ENCODE measurements at places on chromosomes 11 and 22.

DNA sequence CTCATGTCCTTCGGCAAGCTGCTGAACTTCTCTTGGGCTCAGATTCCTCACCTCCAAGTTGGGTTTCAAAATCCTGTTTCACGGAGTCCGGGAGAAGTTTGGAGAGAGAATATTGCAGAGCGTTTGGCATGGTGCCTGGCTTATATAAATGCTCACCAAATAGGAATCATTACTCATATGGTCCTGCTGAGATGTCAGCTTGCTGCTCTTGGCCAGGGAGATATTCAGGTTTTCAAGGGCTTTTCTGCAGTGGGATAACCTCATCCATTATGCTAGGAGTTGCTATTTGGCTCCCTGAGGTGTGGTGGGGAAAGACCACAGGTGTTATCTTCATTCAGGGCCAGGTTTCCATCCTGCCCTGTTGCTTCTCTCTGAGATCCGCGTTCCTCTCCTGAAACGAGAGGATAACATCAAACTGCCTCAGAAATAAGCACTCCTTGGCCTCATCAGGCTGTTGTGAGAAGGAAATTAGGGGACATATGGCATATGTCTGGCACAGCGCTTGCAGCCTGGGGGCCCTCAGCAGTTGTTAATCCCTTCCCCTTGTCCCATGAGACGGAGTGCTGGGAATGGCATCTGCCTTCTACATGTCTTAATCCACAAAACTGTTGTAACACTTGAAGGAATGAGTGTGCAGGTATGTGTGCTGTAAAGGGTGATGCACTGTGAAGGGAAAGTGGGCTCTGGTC, 29.9 kb upstream of the ACER3 start:
- peak; percentile 94 for DNase-seq

- no peak for DNase-seq
Measured at GRCh38 chr11:15159085-15159484, 44.4 kb downstream of the INSC start.

- DNase-seq: no peak
Measured at GRCh38 chr22:40975366-40975765, 24.2 kb downstream of the RBX1 start.

GRCh38 chr11:128627666-128628324, 40.4 kb upstream of the ETS1 start:
- DNase-seq: no peak

- DNase-seq: no peak
Measured at GRCh38 chr22:37213941-37214730, 1.9 kb upstream of the SSTR3 start.

GRCh38 chr11:19241260-19242178, 774 bp upstream of the E2F8 start:
- DNase-seq: no peak

GRCh38 chr11:116631201-116631600, 141.6 kb downstream of the BUD13 start:
- no peak for DNase-seq

DNA sequence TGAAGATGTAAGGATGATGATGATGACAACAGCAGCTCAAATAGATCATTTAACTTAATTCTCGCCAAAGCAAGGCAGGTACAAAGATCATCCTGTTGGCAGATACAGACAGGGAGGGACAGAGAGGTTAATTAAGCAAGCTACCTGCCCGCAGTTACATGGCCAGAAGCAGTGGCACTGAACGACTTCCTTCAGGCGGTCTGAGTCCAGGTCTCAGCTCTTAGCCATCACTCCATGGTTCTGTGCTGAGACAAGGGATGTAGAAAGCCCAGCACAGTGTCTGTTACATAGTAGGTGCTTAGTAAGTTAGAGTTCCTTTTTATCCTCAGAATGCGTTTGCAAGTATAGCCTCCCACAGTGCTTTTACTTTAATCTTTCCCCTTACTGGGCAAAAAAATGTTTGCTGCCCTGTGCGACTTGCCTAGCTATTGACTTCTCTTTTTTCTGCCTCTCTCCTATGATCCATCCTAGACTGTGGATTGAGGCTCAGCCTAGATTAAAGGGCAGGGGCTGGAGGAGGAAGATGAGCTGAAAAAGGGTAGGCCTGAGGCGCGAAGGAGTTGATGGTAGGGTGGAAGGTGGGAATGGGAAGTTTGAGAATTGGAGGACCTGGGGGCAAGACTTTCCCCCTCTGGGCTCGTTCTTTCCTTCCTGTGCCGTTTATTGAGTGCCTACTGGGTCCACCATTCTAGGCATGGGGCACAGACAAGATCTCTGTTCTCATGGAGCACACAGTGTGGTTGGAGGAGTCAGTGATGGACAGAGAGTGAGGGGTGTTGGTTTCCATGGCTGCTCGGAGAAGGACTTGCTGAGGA, 108.2 kb upstream of the OR4B1 start:
- DNase-seq: no peak

DNA sequence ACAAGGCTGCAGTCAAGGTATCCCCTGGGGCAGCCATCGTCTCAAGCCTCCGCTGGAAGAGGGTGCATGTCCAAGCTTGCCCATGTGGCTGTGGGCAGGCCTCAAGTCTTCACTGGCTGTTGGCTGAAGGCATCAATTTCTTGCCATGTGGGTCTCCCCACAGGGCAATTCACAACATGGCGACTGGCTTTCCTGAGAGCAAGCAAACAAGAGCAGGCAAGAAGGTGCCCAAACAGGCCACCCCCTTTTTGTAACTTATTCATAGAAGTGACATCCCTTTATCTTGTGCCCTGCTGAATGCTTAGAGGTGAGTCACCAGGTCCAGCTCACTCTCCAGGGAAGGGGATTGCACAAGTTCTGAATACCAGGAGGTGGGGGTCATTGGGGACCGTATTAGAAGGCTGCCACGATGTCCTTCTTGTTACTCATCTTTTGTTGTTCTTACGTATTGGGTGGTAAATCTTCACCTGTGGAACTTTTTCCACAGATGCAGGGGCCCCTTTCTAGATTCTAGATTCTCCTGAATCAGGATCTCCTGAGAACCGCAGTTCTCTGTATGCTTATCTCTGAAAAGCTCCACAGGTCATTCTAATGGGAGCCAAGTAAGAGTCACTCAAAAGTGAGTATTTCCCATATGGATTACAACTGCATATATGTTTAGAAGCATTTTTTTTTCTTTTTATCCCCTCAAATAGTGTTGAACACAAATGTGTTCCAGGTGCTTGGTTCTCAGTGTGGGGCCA, 44.2 kb upstream of the MICAL2 start:
- no peak for DNase-seq

- DNase-seq: no peak
Measured at GRCh38 chr11:36266767-36267166, 22.5 kb downstream of the COMMD9 start.

- DNase-seq: no peak
Measured at GRCh38 chr11:66448523-66448922, 9.9 kb upstream of the MRPL11 start.

Measured in NCI-H446 treated with DMSO at 0.1 percent for 48 hours (cell line).